ENCODE measurements at places on chromosomes 6 and 20.

- no peak for DNase-seq
Observed at GRCh38 chr20:43007525-43007924, 182.2 kb downstream of the PTPRT start.

DNA sequence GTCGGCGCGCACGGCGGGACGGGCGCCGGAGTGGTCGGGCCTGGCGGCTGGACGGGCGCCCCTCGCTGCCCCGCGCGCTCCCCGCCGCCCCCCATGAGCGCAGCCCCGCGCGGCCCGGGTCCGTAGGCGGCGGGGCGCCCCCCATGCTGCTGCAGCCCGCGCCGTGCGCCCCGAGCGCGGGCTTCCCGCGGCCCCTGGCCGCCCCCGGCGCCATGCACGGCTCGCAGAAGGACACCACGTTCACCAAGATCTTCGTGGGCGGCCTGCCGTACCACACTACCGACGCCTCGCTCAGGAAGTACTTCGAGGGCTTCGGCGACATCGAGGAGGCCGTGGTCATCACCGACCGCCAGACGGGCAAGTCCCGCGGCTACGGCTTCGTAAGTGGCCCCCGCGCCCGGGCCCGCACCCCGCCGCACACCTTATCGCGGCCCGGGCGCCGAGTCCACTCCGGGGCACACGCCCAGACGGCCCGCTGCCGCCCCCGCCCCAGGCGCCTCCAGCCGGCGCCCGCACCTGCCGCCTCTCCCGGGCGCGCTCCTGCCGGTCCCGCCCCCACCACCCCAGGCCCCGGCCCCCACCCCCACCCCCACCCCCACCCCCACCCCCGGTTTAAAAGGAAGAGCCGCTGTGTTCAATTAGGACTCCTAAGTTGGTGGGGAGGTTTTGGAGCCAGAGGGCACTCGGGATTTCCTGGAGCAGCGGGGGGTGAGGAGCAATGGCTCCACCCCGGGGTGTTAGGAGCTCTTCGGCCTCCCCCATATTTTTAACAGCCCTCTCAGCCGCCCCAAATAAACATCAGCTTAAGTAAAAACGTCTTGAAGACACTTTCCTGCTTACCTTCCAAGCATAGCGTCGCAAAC lies 474 bp downstream of the RBM38 start:
- no peak for DNase-seq

DNA sequence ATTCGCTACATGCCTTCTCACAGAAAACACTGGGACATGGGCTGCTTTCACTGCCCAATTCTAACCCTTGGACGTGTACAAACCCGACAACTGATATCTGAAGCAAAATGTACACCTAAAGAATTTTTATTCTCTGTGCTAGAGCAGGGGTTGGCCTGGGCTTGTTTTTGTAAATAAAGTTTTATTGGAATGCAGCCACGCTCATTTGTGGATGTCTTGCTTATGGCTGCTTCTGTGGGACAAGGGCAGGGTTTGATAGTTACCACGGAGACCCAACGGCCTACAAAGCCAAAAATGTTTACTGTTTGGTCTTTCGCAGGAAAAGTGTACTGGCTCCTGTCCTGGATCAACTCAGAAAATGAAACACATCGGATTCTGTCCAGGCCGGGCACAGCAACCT lies 58.1 kb upstream of the APCDD1L start:
- no peak for DNase-seq

DNA sequence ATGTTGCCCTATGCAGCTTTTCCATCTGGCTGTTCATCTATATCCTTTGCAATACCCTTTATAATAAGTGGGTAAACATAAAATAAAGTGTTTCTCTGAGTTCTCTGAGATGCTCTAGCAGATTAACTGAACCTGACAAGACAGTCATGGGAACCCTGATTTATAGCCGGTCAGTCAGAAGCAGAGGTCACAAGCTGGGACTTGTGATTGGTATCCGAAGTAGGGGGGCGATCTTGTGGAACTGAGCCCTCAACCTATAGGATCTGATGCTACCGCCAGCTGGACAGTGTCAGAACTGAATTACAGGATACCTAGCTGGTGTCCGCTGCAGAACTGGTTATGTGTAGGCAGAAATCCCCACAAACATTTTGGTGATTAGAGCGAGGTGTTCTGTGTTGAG lies 39.0 kb downstream of the SLC17A5 start:
- no peak for DNase-seq

DNA sequence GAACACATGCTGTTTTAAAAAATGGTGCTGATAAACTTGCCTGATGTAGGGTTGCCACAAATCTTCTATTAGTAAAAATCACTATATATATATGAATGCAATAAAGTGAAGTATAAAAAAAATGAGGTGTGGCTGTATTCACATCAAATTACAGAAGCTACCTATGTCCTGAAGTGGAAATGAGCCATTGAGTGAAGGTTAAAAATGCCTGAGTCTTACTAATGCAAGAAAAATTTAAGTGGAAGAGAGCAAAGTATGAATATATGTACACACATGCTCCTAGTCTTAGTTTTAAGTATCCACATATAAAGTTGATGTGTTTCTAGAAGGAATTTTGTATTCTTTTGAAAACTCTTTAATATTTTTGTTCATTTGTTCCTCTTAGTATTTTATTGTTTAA lies 808.3 kb upstream of the MAN1A1 start:
- no peak for DNase-seq

GRCh38 chr6:144149894-144150709 lies at the start of gene STX11:
Gene STX11, plus strand, starts transcription at chr6:144150517. Its CDS starts 36,111 bp downstream, at chr6:144186628.
- DNase-seq: no peak

DNA sequence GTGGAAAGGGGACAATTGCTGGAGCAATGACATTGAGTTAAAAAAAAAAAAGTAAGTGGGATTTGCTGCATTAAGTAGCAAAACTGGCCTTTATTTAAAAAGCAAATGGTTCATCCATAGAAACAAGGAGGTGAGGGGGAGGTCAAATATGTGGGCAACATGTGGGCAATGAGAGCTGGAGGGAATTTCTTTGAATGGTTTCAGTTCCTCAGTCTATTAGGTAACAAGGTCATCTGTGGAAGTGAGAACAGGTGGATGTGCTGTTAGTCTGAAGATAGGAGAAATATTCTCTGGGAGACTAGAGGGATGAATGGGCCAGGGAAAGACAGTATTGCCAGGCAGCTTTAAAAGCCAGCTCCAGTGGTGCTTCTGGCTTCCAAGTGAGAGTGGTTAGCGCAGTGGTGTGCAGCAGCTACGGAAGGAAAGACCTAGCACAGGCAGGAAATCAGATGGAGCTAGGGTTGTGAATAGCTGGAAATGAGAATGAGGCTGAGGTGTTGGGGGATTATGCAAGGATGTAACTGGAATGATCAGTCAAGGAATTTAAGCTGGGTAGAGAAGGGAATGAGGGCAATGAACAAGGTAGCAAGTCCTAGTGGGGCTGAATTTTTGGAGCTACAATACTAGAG lies 727.6 kb downstream of the PTPRT start:
- no peak for DNase-seq

DNA sequence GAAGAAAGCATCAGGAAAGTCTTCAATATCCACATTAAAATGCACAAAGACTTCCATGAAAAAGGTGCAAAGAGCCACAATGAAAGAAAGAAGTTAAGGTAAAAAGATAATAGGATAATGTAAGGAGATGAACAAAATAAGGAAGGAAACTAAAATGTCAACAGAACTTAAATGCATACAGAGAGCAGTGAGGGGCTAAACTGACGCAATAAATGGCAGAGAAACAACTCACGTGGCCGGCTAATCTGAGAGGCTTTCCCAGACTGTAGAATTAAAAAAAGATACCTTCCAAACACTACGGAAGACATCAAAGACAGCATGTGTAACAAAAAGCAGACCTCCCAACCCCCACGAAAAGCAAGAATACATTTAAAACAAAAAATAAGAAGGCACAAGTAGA lies 73.7 kb downstream of the GMDS start:
- DNase-seq: no peak

DNA sequence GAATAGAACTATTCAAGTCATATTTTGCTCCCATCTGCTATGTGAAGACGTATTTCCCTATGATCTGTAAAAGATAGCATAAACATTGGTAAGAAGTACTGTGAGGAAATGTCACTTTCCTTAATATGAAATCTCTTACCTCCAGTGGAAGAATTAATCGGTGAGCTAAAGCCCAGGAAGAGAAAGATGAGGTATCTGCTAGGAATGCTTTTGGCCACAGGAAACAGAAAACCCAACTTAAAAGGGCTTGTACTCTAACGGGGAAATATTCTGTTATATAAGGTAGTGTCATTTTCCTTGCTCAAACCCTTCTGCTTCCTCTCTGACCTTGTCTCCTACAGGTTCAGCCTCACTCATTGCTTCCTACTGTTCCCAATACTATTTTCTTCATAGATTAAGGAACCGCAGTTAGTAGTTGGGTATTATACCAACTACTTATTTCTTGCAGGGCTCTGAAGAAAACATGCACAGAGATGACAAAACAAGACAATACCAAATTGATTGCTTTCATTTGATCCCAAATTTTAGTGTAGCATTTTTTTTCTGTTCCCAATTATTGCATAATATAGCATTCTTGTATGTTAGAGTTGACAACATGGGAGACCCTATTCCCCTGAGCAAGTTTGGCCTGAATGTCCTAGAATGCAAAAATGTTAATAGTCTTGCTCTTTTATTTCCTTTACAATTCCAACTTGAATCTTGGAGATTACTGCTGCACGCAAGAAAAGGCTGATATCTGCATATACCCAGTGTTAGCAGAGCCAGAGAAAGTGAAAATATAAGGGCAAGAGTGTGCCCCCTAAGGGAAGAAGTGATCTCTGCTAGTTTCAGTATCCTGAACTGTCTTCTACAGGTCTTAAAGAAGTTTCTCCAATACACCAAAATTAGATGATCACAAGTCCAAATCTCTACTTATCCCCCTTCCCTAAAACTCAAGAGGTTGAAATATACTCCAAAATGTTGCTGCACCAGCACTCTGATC lies 65.3 kb downstream of the AFG1L start:
- no peak for DNase-seq

- DNase-seq: no peak
Observed at GRCh38 chr20:53329781-53330180, 263.9 kb downstream of the ZNF217 start.

DNA sequence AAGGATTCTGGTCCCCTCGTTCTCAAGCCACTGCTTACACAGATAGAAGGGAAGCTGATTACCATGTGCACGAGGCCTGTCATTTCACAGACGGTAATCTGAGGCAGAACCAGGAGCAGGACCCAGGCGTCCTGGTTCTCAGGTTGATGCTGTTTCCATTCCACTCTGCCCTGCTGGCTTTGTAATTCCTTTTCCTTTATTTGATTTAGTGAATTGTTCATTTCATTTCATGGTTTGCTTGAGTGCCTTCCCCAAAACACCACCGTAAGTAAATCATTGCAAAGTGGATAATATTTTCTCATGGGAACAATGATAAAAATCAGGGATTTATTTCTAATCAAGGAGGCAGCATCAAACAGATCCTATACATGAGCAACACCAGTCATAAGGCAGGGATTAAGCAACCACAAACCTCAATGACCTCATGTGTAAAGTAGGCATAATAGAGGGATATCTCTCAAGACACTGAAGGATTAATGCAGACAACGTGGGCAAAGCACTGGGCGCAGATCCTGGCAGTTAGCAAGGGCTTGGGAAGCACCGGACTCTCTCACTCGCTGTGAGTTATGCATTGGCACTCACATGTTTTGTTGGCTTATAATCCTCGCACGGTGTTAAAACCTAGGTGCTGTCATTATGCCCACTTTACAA lies 229.5 kb upstream of the FOXQ1 start:
- no peak for DNase-seq

DNA sequence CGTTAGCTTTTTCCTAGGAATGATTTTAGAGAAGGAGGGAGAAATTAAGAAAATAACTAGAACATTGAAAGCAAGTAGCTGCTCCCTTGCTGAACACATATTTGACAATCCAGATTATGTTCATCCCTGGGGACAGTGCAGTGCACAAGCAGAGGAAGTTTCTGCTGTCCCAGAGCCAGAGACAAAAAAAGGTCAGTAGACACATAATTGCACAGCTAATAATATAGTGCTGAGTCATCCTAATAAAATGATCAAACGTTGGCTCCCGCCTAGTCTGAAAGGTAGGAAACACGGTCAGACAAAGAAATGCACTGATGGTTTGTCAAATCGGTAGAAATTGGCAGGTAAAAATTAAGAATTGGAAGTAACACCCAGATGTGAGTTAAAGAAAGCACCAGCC lies 21.7 kb upstream of the SSTR4 start:
- DNase-seq: no peak

GRCh38 chr6:69994251-69994650 lies 127.9 kb downstream of the COL19A1 start:
- DNase-seq: no peak

GRCh38 chr6:90144396-90144795 lies 152.2 kb downstream of the BACH2 start:
- DNase-seq: no peak

DNA sequence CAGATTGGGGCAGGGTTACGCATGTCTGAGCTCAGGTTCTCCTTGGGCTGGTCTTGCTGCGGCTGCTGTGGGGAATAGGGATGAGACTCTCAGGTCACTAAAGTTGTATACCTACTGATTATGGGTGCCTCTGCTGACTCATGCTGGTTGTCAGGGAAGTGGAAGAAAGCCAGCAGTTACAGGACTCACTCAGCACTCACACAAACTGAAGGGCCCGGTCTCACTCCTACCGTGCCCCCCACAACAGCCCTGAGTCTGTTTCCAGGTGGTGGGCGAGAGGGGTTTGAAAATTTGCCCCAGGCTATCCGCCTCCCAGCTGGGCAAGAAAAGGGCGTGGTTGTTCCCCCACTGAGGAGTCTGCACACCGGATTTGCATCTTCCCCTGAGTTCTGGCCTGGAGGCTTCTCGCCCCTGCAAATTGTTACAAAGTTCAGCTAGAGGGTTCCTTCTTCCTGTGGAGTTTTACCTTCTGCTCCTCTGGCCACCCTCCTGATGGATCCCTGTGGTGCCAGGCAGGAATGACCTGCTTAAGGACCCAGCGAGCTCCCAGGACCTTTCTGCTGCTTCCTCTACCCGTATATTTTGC lies 659.2 kb downstream of the HDGFL1 start:
- no peak for DNase-seq

GRCh38 chr6:71977884-71978283 lies 91.5 kb downstream of the RIMS1 start:
- DNase-seq: no peak

DNA sequence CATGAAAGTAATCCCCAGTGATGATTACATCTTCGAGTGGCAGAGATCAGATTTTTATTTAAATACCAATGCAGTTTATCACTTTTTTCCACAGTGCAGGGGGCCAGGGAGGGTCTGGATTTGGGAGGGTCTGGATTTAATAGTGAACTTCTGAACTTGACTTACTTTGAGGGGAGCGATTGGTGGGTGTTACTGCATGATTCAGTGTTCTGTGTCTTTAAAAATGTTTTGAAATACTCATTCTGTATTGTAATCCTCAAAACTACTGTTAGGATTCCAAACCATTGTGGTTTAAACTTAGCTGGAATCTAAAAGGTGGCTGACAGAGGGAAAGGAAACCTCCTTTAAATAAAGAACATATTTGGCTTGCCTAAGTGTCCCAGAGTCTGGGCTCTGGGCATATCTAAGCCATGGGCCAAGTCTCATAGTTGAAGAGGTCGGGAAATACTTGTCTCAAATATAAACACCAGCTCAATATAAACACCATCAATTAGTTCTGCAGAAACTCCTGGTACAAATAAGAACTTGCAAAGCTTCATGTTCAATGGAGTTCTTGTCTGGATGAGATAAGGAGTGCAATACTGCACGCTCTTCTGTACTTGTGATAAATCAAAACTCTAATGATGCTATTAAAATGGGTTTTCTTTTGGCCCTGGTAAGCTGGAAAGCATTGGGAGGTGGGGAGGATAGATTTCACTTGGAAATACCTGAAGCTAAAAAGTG lies 14.4 kb downstream of the JARID2 start:
- DNase-seq: no peak

Data from KG1 (cell line).